ENCODE measurements at places on chromosomes 16 and 17.

DNA sequence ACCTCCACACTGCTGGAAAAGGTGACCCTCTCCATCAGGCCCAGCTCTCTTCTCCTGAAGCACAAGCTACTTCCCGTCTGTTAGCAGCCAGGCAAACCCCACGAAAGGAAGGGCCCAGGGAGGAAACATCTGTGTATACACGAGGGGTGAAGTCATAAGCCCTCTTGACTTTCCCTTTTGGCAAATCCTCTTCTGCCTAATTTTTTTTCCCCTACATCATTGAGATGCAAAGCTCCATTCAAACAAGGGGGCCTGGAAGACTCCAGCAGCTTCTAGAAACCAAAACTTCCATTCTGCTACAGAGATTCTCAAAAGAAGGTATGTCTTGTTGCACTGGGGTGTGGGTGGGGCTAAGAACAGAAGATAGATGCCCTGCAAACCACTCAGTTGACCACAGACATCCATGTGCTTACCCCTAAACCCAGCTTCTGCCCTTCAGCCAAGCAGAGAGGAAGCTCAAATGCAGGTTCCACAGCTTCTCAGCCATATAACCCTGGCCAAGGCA is 145.6 kb upstream of the RCVRN start:
- DNase-seq, result no peak

DNA sequence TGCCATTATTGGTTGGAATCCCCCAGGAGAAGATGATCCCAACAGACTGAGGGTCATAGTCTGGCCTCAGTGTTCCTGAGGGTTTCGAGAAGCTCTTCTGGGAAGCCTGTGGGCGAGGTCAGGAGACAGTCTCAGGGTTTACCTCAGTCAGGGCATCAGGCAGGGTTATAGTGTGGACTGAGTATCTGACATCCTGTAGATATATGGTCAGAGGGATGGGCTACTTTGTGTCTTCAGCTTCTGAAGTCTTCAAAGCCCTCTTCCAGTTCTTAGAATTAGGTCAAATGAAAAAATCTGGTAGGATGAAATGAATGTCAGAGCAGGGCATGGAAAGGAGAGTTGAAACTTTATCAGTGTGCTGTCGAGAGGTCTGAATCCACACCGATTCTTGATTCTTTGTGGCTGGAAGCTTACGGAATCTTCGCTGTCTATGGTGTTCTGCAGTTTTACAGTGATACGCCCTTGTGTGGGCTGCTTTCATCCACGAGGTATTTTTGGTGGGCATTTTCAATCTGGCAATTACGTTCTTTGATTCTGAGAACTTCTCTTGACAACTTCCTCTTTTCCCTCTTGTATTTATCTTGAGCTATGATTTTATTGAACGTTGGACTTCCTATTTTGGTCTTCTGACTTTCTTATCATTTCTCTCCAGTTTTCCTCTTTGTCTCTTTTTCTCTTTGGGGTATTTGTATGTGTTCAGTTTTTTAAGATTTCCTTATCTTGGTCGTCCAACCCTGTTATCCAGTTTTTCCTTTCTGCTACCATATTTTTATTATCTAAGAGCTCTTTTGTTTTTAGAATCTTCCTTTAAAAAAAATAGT is 30.4 kb downstream of the BPTF start:
- no peak for DNase-seq

DNA sequence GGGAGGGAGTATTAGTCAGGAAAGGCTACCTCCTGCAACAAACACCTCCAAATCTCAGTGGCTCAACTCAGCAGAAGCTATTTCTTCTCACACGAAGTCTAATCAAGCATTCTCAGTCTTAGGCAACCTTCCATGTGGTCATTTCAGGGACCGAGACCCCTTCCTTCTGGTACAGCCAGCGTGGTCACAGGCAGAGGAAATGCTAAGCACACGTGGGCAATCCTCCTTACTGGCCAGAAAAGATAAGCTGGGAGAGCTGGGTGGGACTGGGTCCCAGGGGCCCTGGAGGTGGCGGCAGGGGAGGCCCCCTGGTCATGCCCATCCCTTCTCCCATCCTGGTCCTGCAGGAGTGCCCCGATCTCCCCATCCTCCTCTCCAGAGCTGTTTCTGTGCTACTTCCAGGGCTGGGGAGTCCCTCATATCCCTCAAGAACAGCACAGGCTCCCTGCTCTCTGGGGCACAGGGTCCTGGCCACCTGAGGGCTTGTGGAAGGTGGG is 5.7 kb upstream of the CX3CL1 start:
- DNase-seq, result no peak

DNA sequence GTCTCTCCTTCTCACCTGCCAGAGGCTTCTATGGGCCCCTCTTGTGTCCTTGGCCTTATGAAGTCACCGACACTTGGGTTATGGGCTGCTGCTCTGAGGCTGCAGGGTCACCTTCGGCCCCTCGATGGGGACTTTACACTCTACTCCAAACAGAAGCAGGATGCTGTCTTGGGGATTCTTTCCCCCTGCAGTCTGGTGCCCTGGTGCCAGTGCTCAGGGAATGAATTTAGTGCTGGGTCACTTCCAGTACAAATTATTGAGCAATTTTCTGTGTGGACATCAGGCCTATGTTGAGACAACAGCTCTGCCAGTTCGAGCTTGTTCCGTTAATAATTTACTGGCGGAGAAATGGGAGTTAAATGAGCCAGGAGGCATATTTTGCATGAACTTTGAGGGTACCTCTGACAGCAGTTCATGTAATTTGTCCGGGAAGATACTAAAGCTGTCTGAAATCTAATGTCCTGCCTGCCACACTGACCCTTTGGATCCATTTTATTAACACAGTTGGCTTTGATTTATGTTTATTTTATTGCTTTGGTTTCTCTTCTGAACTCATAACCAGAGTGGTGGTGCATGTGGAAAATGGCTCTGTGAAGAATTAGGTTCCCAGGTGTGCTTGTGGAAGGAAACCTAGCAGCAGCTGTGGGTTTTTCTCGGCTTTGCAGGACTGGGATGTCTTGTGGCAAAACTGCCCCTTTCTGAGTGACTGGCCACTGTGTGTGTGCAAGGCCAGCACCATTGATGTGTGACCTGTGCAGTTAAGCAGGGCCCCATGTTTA is 34.1 kb upstream of the DHX8 start:
- peak; percentile 23 for DNase-seq

DNA sequence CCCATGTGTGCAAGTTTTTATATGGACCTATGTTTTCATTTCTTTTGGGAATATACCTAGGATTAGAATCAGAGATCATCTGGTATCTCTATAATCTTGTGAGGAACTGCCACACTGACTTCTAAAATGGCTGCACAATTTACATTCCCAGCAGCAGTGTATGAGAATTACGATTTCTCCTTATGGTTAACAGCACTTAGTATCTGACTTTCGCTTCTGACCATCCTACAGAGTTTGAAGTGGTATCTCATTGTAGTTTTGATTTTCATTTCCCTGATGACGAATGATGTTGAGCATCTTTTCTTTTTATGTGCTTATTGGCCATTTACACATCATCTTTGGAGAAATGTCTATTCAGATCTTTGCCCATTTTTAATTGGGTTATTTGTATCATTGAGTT is 10.0 kb downstream of the C16orf96 start:
- DNase-seq, result no peak

All from Calu3 (cell line).